ENCODE measurements at places on chromosomes 1 and 21.

DNA sequence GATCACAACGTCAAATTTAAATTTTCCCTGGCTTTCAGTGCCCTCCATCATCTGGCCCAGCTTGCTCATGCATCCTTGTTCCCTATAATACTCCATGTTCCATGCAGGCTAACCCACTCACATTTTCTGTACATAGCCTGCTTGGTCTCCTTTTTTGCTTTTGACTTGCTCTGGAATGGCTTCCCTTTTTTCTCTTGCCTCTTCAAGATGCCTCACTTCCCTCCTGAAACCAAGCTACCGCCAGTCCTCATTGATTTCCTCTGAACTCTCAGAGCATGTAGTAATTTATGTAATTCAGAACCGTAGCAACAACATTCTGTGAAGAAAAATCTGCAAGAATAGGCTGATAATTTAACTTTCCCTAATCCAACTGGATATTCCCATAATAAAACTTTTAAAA lies 10.3 kb downstream of the CAP1 start:
- DNase-seq: no peak

DNA sequence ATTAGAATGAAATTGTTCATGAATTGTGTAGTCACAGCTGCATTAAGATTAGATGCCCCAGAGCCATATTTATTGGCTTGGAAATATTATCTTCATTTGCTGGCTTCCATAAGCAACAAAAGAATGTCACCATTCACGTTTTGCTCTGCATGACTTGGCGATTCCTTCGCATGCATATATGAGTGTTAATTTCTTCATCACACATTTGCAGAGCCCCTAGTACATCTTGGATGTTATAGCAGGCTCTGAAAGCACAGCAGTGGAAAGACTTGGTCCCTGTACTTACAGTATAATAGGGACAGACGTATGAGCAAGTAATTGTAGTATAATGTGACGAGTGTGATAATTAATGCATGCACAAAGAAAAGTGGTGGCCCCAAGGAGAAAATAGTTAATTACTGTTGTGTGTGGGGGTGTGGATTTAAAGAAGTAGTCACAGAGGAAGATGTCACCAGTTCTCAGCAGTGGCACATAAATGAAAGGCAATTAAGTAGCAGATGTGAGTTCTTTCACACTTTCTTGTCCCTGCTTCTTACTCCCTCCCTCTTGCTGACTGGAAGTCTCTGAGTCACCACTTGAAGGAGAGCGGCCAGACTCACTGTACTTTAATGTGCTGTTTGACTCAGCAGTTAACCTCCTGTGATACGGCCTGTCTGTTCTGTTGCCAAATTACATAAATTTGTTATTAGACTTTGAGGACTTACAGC lies 21.0 kb downstream of the S100A10 start:
- peak; percentile 88 for DNase-seq

DNA sequence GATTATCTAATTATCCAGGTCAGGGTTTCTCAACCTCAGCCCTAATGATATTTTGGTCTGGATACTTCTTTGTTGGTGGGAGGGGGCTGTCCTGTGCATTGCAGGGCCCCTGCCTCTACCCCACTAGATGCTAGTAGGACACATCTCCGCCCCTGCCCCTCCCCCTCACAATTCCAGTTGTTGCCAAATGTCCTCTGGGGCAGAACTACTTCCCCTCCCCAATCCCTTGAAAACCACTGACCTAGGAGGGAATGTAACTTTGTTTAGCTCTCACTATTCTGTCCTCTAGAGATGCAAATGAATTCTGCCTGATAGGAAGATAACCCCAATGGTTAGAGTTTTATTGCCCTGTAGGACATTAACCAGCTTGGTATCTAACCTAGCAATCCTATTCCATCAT lies 8.1 kb downstream of the CACNA1S start:
- DNase-seq: no peak

DNA sequence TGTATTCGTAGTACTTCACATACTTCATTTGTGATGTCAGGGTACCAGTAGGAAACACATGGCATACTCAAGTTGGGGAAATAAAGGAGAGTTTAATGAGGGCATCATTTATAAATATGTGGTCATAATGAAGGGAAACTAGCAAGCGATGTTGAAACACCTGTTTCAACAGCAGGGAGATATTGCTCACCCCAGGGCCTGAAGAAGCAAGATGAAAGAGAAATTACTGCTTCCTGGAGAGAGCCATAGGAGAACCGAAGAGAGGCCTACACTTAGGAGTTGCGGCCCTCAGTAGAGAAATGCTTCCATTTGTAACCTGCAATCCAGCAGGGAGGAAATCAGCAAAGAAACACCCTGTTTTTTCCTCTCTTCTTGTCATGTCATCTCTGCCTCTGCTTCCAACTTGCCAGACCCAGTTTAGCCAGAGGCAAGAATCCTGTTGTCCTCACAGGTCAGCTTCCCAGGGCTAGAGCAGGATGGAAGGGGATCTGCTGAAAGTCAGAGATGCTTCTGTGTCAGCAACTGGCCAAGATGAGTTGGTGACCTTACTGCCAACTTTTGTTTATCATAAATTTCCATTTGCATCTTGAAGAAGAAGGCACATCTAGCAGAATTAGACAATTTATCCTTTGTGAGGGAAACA lies 67.6 kb upstream of the TSPAN2 start:
- DNase-seq: no peak

DNA sequence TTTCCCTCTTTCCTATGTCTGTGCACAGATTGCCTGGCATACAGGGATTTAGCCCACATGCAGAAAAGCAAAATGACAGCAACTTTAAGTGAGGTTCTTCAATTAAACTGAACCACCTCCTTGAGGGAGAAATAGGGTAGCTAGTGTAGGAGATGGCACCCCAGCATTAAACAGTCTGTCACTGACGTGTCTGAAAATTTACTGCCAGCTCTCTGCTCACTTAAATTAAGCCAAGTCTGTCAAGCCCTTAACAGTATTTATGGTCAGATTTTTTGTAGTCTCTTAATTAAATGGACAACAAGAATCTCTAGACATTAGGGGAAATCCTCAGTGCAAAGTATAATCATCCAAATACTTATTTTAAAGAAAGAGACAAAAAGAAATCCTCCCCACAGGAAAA lies 696.5 kb upstream of the PTBP2 start:
- no peak for DNase-seq

GRCh38 chr1:240350910-240351331 lies 259.2 kb downstream of the FMN2 start:
- DNase-seq: peak; percentile 73

GRCh38 chr1:200367841-200368534 lies 41.8 kb downstream of the ZNF281 start:
- DNase-seq: peak; percentile 86

GRCh38 chr1:82818586-82818985 lies 1017.9 kb downstream of the ADGRL2 start:
- no peak for DNase-seq

GRCh38 chr1:236176337-236177336 lies 34.3 kb downstream of the GPR137B start:
- DNase-seq: peak; percentile 35

GRCh38 chr1:44602634-44603628 lies 71.3 kb downstream of the TMEM53 start:
- DNase-seq: no peak

DNA sequence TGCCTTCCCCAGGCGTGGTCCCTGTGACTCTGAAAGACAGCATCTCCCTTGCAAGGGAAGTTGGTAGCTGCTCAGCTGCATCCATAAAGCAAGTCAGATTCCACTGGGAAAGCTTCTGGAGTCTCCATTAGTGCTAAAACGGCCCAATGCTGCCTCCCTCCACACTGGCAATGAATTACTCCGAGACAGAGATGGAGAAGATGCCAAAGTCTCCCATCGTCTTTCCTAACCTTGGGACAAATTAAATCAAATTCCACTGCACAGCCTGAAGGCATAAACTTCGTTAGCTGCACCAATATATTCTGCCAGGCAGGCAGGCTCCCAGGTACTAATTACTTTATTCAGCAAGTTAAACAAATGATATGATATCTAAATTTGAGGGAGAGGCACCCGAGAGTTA lies 106.3 kb upstream of the GJB5 start:
- DNase-seq: no peak

DNA sequence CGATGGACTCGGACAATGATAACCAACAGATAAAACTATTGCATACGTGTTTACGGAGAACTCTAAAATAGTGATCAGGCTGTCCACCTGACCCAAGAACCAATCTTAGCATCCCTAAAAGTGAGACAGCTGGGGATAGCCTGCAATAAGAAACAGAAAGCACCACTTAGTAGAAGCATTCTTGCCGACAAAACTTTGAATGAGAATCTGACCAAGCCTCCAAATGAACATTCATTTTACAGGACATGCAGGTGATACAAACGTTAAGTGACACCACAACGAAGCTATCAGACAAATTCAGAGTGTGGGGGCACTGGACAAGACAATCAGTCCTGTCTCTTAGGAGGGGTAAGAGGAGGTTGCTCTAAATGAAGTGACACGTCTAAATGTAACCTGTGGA lies 1.2 kb downstream of the PSMG1 start:
- peak; percentile 21 for DNase-seq

DNA sequence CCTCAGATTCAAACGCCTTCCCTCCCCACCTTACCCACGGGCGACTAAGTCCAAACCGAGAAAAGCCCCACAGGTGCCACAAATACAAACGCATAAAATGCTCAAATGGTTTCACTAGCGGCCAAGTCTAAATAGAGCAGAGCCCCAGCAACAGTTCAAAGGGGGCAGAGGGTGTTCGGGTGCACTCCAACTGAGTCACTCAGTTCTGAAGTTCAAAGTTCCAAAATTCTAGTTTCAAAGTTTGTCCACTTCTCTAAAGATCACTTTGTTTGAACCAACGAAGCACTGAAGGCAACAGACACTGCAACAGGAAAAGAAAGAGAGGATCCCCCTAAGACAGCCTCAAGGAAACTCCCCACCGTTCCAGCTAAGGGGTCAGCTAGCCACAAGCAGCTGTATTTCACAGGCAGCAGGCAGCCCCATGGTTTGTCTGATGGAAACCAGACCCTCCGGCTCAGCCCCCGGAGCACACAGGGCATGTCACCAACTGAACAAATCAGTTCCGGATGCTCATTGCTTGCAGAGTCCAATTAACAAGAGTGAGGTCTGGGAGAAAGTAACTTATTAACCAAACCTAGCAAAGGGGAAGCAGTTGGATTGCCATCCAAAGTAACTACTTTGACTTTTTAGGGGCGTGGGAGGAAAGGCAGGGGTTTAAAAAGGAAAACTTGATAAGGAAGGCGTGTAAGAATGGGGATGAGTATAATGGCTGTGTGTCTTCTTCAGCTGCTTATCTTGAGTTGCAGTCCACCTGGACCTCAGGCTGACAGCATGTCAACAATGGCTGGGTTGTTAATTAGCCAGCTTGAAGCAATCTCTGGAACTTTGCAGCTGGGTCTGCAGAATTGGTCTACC lies 1423.9 kb upstream of the PRMT6 start:
- no peak for DNase-seq

- peak; percentile 46 for DNase-seq
These were observed 20.7 kb downstream of the DIPK1A start for GRCh38 chr1:92940541-92940940.

DNA sequence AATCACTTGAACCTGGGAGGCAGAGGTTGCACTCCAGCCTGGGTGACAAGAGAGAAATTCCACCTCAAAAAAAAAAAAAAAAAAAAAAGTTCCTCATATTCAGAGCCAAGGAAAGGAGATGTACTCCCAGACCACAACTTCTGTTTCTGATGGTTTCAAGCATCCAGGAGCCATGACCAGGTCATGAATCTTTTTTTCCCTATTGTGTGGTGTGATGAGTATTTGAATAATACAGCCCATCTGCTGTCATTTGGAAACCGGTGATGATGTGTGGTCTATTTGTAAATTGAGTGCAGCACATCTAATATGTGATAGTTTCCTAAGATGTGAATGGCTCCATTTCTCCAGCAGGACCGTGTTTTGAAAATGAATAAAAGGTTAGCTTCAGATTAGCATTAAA lies 18.6 kb downstream of the PIK3CD start:
- no peak for DNase-seq

GRCh38 chr21:46320331-46320801 lies 3.3 kb downstream of the C21orf58 start:
- DNase-seq: no peak

DNA sequence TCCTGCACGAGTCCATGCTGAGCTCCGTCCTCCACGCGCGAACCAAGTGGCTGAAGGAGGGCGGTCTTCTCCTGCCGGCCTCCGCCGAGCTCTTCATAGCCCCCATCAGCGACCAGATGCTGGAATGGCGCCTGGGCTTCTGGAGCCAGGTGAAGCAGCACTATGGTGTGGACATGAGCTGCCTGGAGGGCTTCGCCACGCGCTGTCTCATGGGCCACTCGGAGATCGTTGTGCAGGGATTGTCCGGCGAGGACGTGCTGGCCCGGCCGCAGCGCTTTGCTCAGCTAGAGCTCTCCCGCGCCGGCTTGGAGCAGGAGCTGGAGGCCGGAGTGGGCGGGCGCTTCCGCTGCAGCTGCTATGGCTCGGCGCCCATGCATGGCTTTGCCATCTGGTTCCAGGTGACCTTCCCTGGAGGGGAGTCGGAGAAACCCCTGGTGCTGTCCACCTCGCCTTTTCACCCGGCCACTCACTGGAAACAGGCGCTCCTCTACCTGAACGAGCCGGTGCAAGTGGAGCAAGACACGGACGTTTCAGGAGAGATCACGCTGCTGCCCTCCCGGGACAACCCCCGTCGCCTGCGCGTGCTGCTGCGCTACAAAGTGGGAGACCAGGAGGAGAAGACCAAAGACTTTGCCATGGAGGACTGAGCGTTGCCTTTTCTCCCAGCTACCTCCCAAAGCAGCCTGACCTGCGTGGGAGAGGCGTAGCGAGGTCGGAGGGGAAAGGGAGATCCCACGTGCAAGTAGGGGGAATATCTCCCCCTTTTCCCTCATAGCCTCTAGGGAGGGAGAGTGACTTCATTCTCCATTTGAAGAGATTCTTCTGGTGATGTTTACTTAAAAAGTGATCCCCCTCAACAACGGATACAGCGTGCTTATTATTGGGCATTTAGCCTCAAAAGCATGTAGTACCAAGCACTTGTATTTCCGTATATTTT lies 991 bp downstream of the PRMT6 start:
- peak; percentile 54 for DNase-seq

GRCh38 chr1:183571678-183572268 lies 18.5 kb downstream of the NCF2 start:
- DNase-seq: peak; percentile 15

DNA sequence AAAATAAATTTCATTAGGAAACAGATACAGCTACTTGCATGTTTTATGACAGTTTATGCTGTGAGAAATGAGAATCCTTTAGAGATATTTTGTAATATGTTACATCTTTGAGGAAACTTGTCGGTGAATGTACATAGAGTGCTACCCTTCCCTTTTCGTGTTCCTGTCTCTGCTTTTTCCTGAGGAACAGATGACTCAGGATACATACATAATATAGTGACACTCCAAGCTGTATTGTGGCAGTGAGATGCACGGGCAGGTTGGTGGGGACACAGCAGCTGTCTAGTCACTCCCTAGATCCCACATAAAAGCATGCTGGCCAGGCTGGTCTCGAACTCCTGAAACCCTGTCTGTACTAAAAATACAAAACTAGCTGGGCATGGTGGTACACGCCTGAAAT lies 20.9 kb upstream of the MARK1 start:
- no peak for DNase-seq

- no peak for DNase-seq
These were observed 43.8 kb downstream of the RUNX3 start for GRCh38 chr1:24886241-24886640.

All from choroid plexus epithelial cell (primary cell).